Activated CD4-positive, alpha-beta memory T cell treated with anti-CD3 and anti-CD28 coated beads, Interleukin-2, amount 10 ng/mL, durations not matched to agents 7 days and 5 days (primary cell): ENCODE measurements at places on chromosomes 3 and 15. TPM values are rescaled to one million over a fixed set of nuclear protein-coding genes. Genes with fewer than 3 reads are reported as not detected.

GRCh38 chr3:101848754-101849713 lies at the start of gene NFKBIZ:
Gene NFKBIZ (plus strand): TSS chr3:101849514. CDS start chr3:101849629, 115 bp downstream.
- H3K27me3 ChIP-seq: no peaks in the 10 kb centered on the region
- peak within 1 kb of the TSS; percentile 100 for H3K27ac ChIP-seq
- DNase-seq: peak; percentile 95
- H3K4me3 ChIP-seq: peak within 1 kb of the TSS; percentile 98

DNA sequence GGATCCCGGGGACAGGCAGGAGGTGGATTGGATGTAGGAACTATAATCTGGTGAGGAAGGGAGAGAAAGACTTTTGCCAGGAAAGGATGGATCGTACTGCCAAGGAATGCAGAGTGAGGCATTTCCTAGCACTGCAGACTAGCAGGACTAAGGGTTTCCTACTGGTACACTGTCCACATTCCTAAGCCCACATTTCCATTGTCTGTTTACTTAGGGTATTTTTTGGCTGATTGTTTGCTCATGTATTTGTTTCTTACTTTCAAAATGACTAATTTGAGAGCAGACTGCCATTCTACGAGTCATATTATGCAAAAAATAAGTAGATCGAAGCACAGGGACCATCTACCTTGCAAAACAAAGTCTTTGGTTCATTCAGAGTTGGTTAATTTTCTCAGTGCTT lies 1029.5 kb upstream of the NR2F2 start:
- no peak overlapping the region for H3K27ac ChIP-seq
- H3K27me3 ChIP-seq: peaks cover 6% of the 10 kb centered on the region
- no peaks in the 10 kb centered on the region for H3K36me3 ChIP-seq

- H3K4me3 ChIP-seq: no peak overlapping the region
- no peaks in the 10 kb centered on the region for H3K27me3 ChIP-seq
- H3K36me3 ChIP-seq: no peaks in the 10 kb centered on the region
- H3K27ac ChIP-seq: no peak overlapping the region
Observed at GRCh38 chr3:139517321-139518065, 22.0 kb downstream of the RBP1 start.

- H3K4me3 ChIP-seq: no peak overlapping the region
- DNase-seq: no peak
- no peak overlapping the region for H3K27ac ChIP-seq
- H3K36me3 ChIP-seq: no peaks in the 10 kb centered on the region
- H3K27me3 ChIP-seq: peaks cover 5% of the 10 kb centered on the region
Observed at GRCh38 chr3:134998158-134998557, 203.1 kb downstream of the EPHB1 start.

Gene HTR3D
- total RNA-seq: not detected

DNA sequence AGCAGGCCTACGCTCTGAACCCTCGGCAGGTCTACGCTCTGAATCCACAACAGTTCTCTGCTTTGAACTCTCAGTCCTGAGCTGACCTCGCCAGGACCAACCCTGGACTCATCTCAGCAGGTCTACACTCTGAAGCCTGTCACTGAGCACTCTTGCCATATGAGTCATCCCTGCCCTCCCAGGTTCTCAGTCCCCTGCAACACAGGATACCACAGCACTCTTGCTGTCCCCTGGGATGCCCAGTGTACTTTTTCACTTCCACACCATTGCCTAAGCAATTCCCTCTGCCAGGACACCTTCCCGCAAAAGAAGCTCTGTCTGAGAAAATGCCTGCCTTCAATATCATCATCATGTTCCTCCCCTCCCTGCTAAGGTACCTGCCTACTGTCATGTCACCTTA lies 42.0 kb downstream of the NUP210 start:
- H3K36me3 ChIP-seq: peaks cover 55% of the 10 kb centered on the region
- no peak for DNase-seq

Gene OR5H2
- not detected for total RNA-seq

Gene ZNF502
- 0.95 TPM for total RNA-seq

DNA sequence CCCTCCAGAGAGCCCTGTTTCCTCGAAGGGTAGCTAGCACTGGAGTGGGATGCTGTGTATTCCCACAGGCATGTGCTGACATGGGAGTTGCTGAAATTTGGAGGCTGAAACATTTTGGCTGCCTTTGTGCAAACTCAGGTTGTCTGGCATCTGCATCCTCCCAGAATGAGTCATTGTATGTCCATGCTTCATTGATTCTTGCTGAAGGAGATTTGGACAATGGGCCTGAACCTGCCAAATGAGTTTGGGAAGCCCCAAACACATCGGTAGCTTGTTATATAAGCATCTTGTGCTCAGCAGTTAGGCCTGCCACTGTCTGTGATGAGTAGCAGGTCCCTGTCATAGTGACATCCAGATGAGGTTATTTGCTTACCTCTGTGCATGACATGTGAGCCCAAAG lies 160.0 kb downstream of the IL5RA start:
- no peak overlapping the region for H3K27ac ChIP-seq
- H3K4me3 ChIP-seq: no peak overlapping the region
- peaks cover 4% of the 10 kb centered on the region for H3K27me3 ChIP-seq
- DNase-seq: no peak

Gene C3orf33
- 0.86 TPM for total RNA-seq

Gene GMNC
- not detected for total RNA-seq

DNA sequence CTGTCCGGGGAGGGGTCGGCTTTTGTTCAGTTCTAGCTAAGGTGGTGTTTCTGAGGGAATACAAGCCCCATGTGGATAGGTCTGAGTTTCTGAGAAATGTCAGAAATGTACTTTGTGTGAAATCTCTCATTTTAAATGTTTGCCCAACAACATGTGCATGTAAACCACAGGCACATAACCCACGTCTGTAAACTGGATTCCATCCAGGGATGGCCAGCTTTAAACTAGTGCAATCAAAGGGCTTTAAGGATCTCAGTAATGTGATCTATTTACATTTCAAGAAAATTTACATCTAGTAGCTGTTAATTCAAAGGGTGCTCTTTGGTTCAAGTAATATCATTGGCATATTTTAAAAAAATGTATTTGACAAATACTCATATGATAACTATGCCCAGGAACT lies 52.0 kb downstream of the POLR2M start:
- no peak overlapping the region for H3K27ac ChIP-seq
- no peaks in the 10 kb centered on the region for H3K4me1 ChIP-seq
- peaks cover 6% of the 10 kb centered on the region for H3K27me3 ChIP-seq
- H3K36me3 ChIP-seq: no peaks in the 10 kb centered on the region
- no peak overlapping the region for H3K4me3 ChIP-seq
